Stimulated activated memory B cell treated with anti-CD40 and anti-IgM and Interleukin-4, amounts not matched to agents 10 μg/mL and 1 μg/mL and 100 μg/mL, for 72 hours (primary cell): ENCODE measurements at places on chromosomes 6 and 20.
A peak's percentile ranks its signal among the peaks of the same experiment; 100 is the strongest.

DNA sequence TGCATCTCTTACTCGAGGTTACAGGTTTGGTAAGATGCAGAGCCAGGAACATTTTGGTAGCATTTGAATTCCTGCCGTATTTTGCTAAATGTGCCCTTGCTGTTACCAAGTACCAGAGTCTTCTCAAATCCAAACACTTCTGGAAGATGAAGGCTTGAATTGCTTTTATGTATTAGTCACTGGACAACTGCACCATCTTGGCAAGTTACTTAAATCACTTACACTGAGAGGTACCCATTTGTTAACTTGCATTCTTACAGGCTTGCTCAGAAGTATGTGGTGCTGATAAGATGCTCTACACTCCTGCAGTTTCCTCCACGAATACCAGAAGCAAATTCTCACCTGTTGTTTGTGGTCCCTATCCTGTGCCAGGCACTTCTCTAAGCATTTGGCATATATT lies 12.7 kb downstream of the IL22RA2 start:
- ATAC-seq = no peak

DNA sequence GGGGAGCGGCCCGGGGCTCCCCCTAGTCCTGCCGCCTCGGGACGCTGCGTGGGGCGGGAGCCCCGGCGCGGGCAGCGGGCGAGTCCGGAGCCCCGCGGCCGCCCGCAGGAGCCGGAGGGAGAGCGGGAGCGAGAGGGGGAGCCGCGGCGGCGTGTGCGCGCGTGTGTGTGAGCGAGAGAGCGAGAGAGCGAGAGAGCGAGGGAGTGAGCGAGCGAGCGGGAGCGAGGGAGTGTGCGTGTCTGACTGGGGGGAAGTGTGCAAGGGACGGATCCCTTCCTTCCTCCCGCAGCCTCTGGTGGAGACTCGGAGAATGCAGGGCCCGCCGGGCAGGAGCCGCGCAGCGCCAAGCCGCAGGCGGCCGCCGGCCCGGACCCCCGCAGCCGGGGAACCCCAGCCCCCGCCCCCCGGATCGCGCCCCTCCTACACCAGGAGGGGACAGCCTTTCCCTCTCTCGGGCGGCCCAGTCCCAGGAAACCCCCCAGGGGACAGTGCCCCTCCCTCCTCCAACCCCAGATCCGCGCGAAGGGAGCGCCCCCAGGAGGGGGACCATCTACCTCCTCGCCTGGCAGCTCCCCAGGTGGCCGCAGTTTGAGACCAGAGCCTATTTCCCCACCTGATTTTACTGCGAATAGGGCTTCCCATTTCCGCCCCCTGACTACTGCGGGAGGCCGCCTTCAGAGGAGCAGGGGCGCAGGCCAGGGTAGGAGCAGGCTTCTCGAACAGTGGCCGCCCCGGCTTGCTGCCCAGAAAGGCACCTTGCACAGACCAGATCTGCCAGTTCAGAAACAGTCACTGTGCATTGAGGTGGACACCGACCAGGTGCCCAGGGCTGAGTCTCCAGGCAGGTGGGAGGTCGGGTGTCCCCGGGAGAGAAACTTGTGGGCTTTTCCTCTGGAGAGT lies at the start of gene CDH22:
TSS of gene CDH22 (minus strand) at position 241 of the 900 bp plus-strand sequence. CDS start 57,204 bp downstream, outside the sequence.
- peak; percentile 52 for ATAC-seq

- ATAC-seq = no peak
Observed at GRCh38 chr6:41527721-41528408, 18.3 kb upstream of the FOXP4 start.

DNA sequence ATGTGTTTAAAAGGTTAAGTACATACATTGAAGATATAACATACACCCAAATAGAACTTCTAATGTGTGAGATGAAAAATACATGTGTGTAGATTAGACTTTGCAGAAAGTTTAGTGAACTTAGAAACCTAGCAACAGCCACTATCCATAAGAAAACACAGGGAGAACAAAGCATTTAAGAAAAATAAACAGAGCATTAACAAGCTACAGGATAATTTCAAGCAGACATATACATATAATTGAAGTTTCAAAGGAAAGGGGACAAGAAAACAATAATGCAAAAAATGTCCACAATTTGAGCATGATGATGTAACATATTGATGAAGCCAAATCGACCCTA lies 18.2 kb upstream of the THBS2 start:
- no peak for ATAC-seq

DNA sequence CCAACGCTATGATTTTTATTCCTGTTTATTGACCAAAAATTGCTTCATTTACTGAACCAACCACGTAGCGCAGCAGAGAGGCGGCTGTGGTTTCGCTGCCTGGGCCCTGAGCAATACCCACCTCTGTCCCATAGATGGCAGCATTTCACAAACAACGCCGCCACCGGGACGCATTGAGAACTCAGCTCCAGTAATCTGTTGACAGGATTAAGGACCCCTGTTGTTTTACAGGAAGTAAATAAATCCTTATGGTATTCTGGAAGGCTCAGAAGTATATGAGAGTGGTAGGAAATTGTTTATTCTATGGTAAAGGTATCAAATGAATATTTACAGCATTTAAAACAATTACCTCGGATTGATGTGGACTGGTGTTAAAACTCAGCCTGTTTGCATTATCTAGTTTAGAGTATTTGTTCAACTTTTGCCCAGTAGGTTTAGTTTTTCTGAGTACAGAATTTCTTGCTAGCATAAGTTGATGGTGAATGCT lies 547.9 kb upstream of the SLC35B3 start:
- peak; percentile 74 for ATAC-seq

GRCh38 chr6:157647261-157647915 lies 175.7 kb upstream of the SNX9 start:
- no peak for ATAC-seq

DNA sequence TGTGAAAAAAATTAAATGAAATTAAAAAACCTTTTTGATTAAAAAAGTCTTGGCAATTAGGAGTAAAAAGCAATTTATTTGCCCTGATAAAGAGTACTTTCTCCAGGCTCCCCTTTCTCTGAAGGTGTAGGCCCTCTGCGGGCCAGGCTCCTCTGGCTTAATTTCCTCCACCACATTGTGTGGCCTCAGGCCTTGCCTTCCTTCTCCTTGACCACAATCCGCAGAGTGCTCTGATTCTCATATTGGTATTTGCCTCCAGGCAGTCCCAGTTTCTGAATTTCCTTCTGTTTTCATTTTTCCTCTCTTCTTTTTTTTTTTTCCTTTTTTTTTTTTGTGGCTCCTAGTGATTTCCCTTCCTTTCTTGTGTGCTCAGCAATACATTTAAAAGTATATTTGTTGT lies 96.4 kb downstream of the AIG1 start:
- no peak for ATAC-seq

GRCh38 chr6:45398075-45398813 lies 20.5 kb upstream of the SUPT3H start:
- no peak for ATAC-seq
